Foreskin melanocyte (primary cell): ENCODE measurements at places on chromosomes 3 and 15.

GRCh38 chr3:71724584-71725270 is 475 bp downstream of the EIF4E3 start:
- DNase-seq, result no peak

GRCh38 chr3:127255516-127255915 is 32.3 kb downstream of the PRR20G start:
- DNase-seq, result no peak

DNA sequence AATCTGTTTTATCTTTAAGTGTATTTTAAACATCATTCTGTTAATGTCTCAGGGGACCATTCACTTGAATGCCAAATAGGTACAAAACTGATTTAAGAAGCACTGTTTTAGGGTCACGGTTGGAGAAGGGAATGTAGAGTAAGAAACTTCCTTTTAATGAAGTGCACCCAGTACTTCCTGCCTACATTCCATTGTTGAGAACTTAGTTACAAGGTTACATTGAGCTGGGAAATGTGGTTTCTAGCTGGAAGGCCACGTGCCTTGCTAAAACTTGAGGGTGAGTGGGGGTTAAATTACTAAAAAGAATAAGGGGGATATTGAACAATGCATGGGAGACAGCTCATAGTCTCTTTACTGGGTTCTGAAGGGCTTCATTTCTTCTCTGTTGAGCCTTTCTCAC is 78.3 kb upstream of the TBC1D5 start:
- no peak for DNase-seq

- peak; percentile 86 for DNase-seq
These were observed 59.6 kb upstream of the TSC22D2 start for GRCh38 chr3:150348500-150348899.

GRCh38 chr3:129240436-129240835 is 9.0 kb upstream of the COPG1 start:
- DNase-seq, result no peak

DNA sequence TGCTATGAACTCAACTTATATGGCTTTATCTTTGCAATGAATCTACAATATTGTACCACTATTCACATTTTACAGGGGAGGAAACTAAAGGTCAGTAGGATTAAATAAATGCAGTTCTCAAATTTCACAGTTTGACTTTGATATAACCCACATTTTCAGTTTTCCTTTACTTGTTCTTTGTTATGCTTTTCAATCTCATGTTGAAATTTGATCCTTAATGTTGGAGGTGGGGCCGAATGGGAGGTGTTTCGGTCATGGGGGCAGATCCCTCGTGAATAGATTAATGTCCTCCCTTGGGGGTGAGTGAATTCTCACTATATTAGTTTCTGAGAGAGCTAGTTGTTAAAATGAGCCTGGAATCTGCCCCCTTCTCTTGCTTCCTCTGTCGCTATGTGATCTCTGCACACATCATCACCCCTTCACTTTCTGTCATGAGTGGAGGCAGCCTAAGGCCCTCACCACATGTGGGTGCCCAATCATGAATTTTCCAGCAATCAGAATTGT is 44.7 kb downstream of the CD200 start:
- peak; percentile 82 for DNase-seq

DNA sequence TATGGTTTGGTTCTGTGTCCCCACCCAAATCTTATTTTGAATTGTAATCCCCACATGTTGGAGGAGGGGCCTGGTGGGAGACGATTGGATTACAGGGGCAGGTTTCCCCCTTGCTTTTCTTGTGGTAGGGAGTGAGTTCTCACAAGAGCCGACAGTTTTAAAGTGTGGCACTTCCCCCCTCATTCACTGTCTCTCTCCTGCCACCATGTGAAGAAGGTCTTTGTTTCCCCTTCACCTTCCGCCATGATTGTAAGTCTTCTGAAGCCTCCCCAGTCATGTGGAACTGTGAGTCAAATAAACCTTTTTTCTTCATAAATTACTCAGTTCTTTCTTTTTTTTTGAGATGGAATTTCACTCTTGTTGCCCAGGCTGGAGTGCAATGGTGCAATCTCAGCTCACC is 124.9 kb downstream of the IQCH start:
- no peak for DNase-seq

GRCh38 chr3:192840143-192840836 is 77.4 kb downstream of the MB21D2 start:
- DNase-seq, result no peak

- no peak for DNase-seq
These were observed 36.3 kb downstream of the KNL1 start for GRCh38 chr15:40630313-40630712.

DNA sequence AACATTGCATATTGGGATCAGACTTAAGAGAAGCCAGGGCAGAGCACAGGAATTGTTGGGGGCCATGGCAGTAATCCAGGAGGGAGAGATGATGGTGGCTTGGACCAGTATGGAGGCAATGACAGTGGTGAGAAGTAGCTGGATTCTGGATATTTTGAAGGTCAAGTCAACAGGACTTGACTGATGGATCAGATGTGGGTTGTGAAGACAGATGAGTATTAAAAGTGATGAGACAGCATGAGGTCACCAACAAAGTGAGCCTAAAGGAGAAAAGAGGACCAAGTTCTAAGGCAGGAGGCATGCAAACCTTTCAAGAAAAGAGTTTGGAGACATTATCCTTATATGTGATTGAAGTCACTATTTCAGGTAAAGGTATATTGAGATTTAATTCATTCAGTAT is 56.6 kb upstream of the TIPARP start:
- DNase-seq, result no peak

GRCh38 chr3:196399485-196399945 is 32.7 kb downstream of the UBXN7 start:
- peak; percentile 70 for DNase-seq

DNA sequence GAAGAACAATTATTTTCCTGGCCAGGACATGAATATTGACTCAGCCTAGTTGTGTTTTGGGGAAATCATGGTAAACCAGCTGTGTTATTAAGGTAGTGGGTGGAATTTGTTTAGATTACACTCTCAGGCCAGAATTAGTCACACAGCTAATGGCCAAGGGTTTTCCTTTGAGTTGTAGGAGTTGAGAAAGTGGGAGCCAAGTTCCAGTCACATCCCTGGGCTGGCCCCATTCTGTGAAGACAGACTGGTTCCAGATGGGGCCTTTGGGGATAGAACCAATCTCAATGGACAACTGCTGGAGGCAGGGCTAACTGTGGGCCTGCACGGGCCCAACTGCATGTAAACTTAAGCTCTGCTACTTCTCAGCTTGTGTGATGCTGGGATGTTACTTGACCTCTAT is 1.4 kb upstream of the RASL12 start:
- DNase-seq, result no peak

- no peak for DNase-seq
These were observed 40.2 kb downstream of the ROBO2 start for GRCh38 chr3:77079988-77080610.

- no peak for DNase-seq
These were observed 17.3 kb upstream of the GBE1 start for GRCh38 chr3:81778678-81779182.

- no peak for DNase-seq
These were observed 72.7 kb downstream of the UBE2E2 start for GRCh38 chr3:23275814-23276213.

DNA sequence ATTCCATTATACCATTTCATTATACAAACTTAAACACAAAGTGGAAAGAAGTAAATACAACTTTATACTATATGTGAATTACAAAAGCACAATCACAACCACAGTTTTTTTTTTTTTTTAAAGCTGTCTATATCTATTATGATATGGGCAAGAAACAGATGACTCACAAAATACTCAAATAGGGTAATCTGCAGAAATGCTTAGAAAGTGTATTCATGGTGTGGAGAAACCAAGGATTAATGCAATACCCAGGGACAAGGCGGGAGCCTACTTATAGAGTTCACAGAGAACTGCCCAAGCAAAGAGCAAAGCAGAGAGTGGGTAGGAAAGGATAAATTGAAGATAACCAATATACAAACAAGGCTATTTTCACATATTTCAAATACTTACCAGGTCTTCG is 332.0 kb downstream of the FHIT start:
- no peak for DNase-seq

GRCh38 chr3:156150434-156151066 is 30.2 kb downstream of the KCNAB1 start:
- peak; percentile 47 for DNase-seq

DNA sequence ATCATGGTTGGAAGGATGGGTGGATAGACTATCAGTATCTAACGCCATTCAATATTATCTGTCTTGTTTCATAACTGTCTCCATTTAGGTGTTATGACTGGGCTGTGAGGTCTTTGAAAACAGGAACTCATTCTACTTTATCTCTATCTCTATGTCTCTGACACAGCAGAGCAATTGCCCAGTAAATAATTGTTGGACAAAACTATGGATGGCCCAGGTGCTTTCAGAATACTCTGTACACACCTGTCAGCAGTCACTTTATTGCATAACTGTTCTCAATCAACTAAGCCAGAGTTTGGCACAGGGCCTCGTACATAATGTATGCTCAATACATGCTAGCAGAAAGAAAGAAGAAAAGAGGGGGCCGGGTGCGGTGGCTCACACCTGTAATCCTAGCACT is 210.3 kb downstream of the OPA1 start:
- DNase-seq, result no peak

DNA sequence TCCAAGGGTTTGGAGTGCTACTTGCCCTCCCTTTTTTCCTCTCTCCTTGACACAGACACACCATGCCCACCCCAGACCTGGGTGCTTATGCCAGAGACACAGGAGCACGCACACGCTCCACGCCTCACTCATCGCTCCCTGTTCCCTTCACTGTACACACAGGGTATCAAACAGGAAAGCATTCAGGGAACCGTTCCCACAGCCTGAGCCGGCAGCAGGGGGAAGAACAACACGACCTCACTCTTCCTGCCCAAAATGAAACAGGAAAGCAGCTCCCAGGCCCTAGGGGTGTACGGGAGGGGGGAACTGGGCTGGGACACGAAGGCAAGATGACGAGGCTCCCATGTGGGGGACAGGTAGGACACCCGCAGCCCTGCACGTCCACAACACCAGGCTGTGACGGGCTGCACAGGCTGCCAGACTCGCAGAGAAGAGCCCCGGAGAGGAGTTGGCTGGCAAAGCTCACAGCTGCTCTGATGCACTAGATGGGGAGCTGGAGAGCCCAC is 11.2 kb downstream of the DLL4 start:
- no peak for DNase-seq

DNA sequence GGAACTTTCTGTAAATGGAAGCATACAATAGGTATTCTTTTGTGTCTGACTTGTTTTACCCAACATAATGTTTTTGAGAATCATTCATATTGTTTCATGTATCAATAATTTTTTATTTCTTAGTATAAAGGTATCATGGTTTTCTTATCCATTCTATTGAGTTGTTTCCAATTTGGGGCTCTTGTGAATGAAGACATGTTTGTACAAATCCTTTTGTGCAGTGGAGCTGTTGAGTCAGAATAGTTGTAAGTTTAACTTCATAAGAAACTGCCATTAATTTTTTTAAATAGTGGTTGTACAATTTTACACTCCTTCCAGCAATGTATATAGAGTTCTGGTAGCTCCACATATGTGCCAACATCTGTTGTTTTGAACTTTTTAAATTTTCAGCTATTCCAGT is 59.2 kb upstream of the THSD4 start:
- no peak for DNase-seq

DNA sequence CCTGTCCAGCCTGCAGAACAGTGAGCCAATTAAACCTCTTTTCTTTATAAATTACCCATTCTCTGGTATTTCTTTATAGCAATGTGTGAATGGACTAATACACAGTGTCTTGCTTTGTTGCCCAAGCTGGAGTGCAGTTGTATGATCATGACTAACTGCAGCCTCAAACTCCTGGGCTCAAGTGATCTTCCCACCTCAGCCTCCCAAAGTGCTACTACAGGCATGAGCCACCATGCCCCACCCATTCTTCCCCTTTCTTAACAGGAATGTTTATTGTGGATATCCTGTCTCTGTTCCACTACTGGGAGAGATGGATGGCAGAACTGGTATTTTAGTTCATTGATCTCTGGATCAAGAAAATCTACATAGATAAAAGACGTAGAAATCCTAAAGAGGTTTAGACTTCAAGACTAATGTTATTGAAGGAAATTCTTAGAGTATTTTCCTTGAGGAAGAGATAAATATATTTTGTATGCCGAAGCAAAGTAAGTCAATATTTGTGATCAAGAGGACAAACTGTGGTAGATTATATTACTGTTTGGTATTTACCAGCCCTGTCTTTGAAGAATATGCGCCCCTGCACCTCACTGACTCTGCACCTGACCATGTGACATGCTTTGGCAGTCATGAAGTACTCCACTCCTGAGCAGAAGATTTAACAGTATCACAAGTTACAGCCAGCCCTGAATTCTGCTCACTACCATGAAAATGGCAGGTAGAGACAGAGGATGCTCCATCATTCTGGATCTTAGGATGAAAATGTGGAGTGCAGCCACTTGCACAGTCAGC is 42.9 kb downstream of the UACA start:
- DNase-seq, result peak; percentile 53

GRCh38 chr3:11282250-11283138 is 10.3 kb downstream of the ATG7 start:
- DNase-seq, result peak; percentile 11

- DNase-seq, result no peak
These were observed 1.8 kb upstream of the CEP97 start for GRCh38 chr3:101722394-101723173.

DNA sequence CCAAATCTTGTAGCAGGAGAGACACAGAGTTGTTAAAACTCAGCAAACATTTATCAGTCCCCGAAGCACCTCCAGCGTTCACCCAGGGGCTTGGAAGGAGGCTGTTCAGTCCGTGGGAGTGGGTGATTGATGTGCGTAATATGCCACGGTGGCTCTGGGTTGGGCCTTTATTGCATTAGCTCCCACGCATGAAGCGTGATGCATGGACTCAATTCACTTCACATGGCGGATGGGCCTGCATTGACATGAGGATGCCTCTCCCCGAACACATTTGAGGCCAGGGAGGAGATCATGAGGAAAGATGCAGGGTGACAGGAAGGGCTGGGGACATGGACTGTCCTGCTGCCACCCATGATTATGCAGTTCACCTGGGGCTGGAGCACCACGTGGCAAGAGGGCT is 126.5 kb downstream of the FAM43A start:
- DNase-seq, result no peak

GRCh38 chr15:42612367-42612912 is 37.0 kb downstream of the STARD9 start:
- no peak for DNase-seq

GRCh38 chr3:2927259-2927658 is 182.9 kb downstream of the IL5RA start:
- no peak for DNase-seq
